ENCODE measurements at places on chromosomes 12 and 14.

DNA sequence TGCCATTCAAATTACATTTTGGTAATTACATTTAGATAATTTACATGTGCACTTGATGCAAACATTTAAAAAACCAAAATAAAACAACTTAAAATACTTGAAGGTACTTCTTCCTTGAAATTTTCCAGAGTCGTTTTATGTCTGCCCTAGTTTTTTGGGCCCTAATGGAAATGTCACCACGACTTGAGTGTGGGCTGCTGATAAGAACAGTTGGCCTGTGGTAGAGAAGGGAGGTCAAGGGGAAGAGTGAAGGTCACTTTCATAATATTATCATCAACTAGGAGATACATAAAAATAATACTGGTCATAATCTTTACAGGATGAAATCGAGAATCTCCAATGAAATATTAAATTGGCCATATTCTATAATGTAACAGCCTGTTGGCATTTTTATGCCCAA lies 23.1 kb downstream of the ZDHHC17 start:
- DNase-seq, result no peak

- no peak for DNase-seq
Observed at GRCh38 chr14:95025218-95025617, 132.1 kb downstream of the DICER1 start.

GRCh38 chr14:95496690-95497259 lies 19.7 kb downstream of the SYNE3 start:
- DNase-seq, result no peak

DNA sequence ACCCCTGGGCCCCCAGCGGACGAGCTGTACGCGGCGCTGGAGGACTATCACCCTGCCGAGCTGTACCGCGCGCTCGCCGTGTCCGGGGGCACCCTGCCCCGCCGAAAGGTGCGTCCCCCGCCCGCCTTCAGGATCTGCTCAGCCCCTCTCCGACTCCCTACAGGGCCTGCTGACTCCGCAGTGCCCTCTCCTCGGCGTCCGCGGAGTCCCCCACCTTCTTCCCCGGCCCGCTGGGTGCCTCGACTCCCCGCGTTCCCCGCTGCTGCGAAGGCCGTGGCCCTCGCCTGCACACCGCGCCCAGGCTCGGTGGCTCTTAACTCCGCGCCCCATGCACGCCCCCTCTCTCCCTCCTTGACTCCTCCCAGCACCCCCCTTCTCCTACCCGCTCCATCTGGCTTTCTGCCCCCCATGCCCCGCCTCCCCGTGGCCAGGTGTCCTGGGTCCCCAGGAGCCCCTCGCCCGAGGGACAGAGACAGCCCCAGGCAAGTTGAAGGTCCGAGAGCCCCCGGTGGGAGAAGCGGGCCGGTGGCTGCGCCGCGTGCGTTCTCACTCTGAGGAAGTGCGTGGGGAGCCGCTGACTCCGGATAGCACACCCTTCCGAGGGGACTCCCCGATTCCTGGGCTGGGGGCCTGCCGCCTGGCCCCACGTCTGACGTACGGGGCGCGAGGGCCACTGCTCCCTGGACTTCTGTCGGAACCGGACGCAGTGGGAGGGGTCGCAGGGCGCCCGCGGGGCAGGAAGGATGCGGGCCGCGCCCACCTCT lies 594 bp downstream of the TAMALIN start:
- DNase-seq, result peak; percentile 16

DNA sequence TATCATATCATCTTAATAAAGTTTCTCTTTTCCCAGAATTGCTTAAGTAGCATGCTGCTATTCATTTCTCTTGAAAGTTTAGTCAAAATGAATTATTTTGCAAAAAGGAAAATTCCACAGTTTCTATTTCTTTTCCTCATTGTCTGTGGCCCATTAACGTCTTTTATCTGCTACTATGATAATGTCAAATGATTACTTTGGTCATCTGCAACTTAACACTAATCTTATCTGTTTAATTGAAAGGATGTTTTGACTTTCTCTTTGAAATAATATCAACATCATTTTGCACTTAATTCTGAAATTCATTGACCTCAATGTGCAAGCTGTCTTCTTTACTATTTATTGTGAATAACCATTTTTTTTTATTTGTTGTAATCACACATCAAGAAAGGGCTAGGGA lies 146.5 kb upstream of the SLCO1C1 start:
- DNase-seq, result no peak

DNA sequence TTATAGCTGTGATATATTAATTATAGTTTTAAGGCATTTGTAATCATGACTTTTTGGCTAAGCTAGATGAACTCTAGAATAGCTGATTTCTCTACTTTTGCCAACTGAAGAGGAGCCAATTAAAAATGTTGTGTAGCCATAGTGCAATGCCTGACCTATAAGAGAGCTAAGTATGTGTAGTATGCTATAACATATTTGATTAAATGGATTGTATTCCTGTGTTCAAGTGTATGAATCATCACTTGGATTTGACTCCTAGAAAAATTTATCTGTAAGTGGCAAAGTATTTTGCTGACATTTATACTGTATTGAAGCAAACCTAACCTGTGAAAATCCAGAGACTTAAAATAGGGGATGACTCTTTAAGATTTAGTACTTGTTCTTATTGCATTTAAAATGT lies 34.2 kb downstream of the PCNX4 start:
- no peak for DNase-seq

DNA sequence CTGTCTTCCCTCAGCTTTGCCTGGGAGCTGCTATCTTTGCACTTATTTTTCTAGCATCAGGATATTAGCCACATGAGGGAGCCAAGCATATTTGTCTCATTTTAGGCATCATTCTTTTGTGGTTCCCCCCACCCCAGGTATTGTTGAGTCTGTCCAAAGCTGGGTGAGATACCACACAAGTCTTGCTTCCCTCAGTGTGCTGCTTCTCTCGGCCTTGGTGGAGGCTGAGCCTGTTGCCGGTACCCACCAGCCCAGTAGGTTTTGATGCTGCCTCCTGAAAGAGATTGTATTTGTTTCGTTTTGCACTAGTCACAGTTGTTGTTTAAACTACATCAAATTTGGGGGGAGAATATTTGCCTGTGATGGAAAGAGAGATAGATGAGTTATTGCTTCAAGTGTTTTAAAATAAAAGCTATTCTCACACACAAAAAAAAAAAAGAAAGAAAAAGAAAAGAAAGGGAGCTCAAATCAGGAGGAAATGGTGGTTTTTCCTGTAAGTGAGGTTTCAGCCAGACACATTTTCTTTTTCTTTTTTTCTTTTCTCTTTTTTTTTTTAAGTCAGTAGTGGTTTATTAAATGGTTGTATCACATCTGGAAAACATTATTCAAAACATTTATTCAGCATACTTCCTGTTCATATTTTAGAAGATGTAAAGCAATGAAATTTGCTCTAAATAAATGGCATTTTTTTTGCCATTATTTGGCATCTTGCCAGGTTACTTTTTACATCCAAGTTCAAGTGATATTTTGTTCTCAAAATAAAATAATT lies 58.5 kb downstream of the SLC4A8 start:
- no peak for DNase-seq

GRCh38 chr12:105600911-105601545 lies 270.5 kb downstream of the C12orf75 start:
- DNase-seq, result no peak

GRCh38 chr14:95530473-95531276 lies 4.2 kb upstream of the GLRX5 start:
- DNase-seq, result no peak

DNA sequence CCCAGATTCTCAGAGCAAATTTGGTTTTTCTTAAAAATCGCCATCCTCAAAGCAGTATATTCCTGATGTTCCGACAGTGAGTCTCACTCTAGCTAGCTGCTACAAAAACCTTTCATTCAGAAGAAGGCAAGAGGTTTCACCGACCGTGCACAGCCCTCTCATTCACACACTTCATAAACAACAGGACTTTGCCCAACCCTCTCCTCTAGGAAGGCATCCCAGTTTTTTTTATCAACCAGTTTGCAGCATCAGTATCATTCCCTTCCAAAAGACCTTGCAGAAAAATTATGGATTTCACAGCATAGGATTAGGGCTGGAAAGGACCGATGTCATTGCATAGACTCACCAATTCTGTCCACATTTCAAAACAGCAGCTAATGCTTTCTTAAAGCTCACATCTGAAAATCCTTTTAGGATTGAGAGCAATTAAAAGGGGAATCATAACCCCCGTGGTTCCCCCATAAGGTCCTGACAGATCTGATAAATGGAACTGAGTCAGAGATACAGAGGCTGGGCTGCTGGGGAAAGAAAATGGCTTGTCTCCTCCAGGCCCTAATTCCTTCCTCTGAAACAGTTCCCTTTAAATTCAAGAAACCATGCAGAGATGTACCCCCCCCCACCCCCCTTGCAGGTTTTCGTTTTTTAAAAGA lies 597 bp downstream of the SVOP start:
- DNase-seq, result no peak

- no peak for DNase-seq
Observed at GRCh38 chr12:15710860-15711510, 78.2 kb downstream of the EPS8 start.

- no peak for DNase-seq
Observed at GRCh38 chr14:101215266-101215665, 311.7 kb upstream of the RTL1 start.

GRCh38 chr14:44803239-44803905 lies 158.4 kb downstream of the KLHL28 start:
- DNase-seq, result peak; percentile 24

GRCh38 chr14:24080888-24081738 lies 9.8 kb downstream of the CPNE6 start:
- peak; percentile 53 for DNase-seq

DNA sequence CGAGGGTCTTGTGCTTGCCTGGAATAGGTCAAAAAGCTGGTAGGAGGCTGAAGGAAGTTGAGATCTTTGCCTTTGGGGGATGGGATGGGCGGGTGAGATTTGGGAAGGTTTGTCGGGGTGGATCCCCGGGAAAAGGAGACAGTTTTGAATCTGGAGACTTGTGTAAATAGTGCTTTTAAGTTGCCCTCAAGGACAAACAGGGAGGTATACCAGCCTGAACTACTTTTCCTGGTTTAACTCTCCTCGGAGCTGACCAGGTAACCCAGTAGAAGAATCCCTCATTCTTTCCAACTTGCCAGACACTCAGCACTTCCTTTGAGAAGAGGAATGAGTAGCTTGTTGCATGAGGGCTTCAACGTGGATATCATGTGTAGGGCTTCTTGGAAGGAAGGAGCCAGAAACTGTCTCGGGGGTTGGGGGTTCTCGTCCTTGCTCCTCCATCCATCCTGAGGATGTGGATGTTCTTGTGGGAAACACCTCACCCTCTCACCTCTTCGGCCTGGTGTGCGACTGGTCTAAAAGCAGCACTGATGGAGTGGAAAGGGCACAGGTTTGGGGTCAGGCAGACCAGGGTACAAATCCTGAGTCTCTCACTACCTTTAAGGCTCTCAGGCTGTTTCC lies 1.9 kb downstream of the TEAD4 start:
- no peak for DNase-seq

DNA sequence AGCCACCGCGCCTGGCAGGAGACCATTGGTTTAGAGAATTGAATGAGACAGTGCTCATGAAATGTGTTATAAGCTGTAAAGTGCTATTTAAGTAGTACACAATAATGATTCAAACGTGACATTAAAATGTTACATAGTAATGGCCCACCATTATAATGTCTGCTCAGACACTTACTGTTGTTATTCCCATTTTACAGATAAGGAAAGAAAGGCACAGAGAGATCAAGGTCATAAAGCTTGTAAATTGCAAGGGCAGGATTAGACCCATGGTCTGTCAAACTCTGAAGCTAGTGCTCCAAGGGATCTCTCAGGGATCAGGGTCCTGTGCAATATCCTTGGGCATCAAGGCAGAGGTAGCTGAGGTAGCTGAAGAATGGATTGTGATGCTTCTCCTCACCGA lies 6.2 kb downstream of the ACSM4 start:
- no peak for DNase-seq

DNA sequence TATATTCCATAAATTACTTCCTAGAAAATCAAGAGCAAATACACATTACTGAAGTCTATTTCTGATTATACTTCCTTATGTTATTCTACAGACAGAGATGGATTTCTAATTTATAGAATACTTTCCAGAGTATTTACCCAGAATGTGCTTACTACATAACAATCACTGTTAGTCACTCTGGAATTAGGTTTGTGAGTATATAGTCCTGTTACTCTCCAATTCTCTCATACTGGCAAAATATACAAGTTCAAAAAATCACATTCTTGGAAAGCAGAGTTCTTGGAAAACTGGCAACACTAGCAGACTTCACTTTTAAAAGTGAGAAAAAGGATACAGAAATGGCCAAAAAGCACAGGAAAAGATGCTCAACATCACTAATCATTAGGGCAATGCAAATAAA lies 7.3 kb downstream of the PPP2R5E start:
- DNase-seq, result no peak

GRCh38 chr12:46184798-46185595 lies 83.8 kb downstream of the SLC38A1 start:
- no peak for DNase-seq

DNA sequence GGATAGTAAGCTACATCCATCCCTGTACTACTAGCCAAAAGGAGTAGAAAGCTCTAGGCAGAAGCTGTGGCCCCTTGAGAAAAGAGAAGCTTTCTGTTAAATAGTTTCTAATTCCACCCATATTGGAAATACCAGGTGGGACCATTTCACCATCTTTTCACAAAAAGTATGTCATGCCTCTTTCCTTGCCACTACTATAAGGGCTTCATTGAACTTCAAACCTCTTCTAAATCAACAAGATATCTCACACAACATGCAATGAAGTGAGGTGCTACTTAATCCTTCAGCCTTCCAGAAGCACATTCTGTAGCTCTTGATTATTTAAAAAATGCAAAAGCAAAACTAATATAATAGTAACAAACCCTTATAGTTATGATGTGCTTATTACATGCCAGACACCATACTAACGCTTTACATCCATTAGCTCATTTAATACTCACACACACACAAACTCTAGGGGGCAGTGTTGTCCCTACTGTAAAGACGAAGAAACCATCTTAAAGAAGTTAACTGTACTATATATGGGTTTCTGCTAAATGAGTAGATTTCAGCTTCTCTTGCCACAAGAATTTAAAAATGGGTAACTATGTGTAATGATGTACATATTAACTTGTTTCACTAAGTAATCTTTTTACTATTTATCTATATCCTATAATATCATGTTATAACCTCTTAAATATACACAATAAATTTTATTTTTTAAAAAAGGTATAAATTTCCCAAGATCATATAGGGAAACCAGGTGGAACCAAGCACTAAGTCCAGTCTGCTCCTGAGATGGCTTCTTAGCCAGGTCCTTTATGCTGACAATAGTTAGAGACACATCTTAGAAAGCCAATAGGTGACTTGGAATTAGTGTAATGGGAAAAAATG lies 124.4 kb downstream of the RPS29 start:
- DNase-seq, result peak; percentile 80
